Inflammatory macrophage treated with lipopolysaccharide for 4 hours (primary cell): ENCODE measurements at places on chromosomes 3 and 15.
A peak's percentile ranks its signal among the peaks of the same experiment; 100 is the strongest.

DNA sequence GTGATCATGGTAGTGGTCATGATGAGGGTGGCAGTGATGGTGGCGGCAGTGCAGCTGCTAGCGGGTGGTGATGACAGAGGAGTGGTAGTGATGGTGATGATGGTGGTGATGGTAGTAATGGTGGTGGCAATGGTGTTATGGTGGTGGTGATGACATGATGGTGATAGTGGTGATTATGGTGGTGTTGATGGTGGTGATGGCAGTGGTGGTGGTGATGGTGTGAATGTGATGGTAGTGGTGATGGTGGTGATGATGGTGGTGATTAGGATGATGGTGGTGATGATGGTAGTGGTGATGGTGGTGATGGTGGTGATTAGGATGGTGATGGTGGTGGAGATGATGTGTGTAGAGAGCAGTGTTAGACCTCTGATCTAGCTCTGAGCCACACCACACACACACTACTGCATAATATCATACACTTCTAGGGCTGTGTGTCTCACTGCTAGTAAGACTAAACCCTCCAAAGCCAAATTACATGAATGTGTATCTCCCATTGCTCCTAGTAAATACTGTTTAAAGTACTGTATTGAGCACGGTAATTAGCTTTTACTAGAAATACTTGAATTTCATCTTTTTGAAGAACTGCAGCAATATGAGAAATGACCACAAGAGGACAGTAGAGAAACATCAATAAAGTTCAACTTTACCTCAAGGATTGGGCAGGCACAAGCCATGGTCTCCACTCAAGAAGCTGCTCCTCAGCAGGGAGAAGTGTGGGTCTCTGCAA, 28.8 kb downstream of the TMED3 start:
- peak; percentile 51 for DNase-seq

- no peak for DNase-seq
Measured at GRCh38 chr3:166052440-166052839, 215.2 kb upstream of the BCHE start.

DNA sequence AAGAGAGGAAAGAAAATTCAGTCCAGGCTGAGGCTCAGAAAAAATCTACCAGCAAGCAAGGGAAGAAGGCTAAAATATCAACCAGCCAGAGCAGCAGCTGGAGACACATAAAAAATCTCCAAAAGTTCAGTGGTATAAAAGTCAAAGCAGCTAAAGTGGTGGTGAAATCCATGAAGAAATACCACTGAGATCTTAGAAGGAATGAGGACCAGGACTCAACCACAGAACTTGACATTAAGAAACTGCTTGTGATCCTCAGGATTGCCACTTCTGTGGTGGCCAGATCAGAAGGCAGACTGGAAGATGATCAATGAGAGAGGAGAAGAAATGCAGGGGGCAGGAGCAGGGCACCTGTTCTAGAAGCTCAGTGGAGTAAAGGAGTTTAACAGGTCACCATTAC, 22.5 kb downstream of the CNTN3 start:
- no peak for DNase-seq

DNA sequence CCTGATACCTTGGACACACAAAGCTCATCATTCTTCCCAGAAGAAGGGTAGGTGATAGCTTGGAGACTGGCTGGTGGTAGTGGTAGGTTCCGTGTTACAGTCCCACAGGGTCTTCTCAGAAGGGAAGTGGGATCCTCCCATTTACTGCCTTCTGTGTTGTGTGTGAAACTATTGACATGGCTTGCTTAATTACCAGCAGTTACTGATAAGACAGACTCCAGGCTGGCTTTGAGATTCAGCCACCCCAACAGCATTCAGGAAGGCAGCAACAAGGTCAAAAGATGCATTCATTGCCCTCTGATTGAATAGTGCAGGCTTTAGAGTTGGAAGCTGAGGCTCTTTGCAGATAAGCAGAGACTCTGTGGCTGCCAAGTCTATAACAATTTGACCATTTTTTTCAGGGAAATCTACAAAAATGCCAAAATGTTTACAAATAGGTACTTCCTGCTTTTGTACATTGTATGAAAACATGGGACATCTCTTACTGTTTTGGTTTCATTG, 7.7 kb downstream of the ARNT2 start:
- DNase-seq, result no peak

GRCh38 chr15:101042320-101042719, 123.2 kb downstream of the LRRK1 start:
- DNase-seq, result no peak

DNA sequence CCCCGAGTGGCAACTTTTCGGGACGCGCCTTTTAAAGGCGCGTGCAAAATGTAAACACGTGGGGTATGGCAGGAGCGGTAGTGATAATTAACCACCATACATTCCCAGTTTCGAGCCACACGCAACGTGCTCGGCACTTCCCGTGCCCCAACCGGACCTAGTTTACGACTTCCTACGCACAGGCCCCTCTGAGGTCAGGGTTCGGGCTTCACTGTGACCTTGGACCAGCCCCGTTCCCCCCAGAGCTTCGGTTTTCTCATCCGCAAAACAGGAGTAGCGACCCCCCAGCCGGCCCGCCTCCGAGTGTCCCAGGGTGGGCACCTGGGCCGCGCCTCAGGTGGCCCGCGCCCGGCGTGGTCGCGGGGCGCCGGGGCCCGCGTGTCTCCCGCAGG, 451 bp downstream of the CHCHD4 start:
- DNase-seq, result peak; percentile 71

- DNase-seq, result no peak
Measured at GRCh38 chr3:125186800-125187598, 25.5 kb downstream of the SLC12A8 start.

- no peak for DNase-seq
Measured at GRCh38 chr3:73254062-73254461, 192.6 kb downstream of the EBLN2 start.

DNA sequence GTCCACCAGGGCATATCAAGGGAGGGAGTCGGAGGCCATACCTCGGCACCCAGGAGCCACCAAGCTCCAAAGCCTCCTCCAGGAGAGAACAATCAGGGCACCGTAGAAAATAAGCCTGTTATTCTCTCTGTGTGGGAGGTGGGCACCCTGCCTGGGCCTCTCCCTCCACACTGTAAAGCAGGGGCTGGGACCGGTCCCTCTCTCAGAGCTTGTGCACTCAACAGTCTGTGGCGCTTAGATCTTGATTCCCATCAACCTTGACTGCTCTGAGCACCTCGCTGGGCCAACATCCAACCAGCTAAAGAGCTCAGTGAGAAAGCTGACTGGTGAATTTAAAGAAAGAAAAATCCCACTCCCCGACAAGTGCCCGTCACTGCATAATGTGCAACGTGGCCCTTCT, 53.0 kb downstream of the PCSK6 start:
- DNase-seq, result no peak

DNA sequence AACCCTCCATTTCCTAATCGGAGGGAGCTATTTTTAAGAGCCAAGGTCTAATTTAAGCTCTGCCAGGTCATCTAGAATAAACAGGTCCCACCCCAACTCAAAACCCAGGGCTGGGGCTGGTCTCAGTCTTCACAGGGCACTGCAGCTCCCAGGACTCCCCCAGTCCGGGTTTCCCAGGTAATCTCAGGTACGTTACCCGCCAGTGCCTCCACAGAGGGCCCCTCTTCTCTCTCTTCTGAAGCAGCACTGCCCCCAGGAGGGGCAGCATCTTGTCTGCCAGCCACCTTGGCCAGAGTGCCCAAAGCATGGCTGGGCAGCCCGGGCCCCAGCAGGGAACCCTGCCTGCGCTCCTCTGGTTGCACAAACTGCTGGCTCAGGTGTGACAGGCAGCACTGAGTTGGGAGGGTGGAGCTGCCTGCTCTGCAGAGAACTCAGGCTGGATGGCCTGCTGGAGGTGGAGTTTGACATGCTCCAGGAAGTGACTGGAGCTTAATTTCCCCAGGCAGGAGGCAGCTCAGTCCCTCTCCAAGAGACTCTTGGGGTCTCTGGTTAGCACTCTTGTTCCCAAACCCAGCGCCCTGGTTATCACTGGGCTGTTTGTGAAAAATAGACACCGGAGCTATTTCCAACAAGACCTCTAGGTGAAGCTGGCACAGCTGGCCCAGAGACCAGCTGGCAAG, at the start of gene PLA2G4F:
PLA2G4F (minus strand) TSS at position 394 of the 680 bp plus-strand sequence; CDS start at position 307, 87 bp downstream.
- no peak for DNase-seq

DNA sequence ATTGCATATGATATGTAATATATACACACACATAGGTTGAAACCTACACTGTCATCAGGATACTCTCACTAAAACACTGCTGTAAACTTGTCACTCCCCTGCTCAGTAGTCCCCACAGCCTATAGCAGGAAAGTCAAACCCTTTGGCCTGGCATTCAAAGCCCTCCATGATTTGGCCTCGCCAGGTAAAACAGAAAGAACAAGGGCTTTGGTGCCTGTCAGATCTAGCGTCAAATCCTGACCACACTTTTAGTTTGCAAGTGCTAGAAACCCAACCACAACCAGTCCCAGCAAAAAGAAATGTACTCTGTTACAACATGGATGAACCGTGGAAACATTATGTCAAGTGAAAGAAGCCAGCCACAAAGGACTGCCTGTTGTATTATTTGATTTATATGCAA, 11.4 kb downstream of the CRABP1 start:
- no peak for DNase-seq

DNA sequence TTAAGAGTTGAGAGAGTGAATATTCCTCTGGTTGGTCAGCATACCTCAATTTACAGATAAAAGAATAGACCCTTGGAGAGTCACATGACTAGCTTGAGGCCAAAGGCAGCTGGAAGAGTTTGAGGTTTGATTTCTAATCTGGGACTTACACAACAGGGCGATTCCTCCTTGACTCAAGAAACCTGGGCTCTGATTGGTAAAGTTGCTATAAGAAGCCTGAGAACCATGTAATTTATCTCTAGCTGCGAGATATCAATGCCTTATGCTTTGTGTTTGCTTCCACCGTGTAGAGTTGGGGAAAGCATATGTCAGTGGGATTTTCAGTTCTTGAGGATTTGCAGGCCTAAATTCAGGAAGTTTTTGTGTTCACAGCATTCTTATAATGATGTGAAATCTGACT, 206.0 kb downstream of the KLHL25 start:
- peak; percentile 37 for DNase-seq

DNA sequence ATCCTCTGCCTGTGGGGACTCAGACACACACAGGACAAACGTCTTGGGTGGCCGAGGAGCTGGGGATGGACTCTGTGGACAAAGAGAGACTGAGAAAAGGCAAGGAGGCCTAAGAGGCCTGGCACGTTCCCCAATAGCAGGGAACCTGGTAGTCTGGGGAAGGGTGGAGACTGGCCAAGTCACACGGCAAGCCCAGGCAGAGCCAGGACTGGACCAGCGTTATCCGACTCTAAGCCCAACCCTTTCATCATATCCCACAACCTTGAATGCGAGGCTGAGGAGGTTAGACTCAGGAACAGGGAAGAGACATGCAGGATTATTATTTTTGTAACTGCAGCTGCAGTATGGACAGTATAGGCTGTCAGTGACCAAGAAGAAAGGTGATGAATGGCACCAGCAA, 53.4 kb downstream of the SLC6A11 start:
- DNase-seq, result no peak

DNA sequence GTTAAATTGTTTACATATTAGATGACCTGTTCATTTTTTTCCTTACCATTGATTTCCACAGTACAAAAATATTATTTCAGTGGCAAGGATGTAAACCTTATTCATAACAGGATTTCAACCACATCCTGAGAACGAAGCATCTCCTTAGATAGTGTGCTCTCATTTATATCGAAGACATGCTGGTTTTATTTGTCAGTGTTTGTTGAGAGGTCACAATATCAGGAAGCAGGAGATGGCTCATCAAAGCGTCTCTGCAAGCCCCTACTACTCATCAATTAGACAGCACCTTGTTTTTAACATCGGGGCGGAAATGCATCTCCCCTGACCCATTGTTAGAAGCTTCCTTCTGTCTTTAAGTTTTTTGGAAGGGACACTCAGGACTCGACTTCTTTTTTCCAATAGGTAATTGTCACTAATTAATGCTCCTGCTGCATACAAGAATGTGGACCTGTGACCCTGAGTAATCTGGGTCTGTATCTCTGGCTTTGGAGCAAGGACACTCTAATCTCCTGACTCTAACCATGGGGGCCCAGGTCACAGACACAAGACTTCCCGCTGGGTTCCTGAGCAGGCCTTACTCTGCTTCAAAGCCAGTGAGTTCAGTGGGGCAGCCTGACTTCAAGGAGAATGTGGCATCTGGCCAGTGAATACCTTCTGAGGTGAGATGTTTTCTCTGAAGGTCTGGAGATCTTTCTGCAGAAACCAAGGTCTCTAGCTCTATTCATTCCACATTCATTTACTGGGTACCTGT, 50.3 kb downstream of the MECOM start:
- DNase-seq, result no peak

- no peak for DNase-seq
Measured at GRCh38 chr3:89212619-89213018, 105.2 kb downstream of the EPHA3 start.

DNA sequence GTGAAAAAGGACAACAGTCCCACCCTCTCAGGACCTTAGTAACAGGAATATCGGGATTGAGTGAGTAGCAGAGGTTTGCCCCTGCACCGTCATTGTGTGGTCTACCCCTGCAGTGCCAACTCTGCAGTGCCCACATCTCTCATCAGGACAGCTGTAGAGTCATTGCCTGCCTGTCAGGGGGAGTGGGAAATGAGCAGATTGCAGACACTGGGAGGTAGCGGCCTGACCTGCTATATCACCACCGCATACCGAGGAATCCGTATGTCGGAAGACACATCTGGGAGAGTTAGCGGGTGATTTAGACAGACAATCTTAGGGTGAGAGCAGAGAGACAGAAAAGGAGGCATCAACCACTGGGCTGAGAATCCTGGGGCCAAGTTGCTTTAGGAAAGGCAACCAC, 218.1 kb downstream of the EPHB1 start:
- no peak for DNase-seq

- peak; percentile 48 for DNase-seq
Measured at GRCh38 chr3:143167969-143168854, 48.6 kb downstream of the CHST2 start.
